Activated CD4-positive, alpha-beta T cell treated with anti-CD3 and anti-CD28 coated beads, Interleukin-2, amount 10 ng/mL, durations not matched to agents 24 days and 14 days (primary cell): ENCODE measurements at places on chromosomes 5 and 9.

DNA sequence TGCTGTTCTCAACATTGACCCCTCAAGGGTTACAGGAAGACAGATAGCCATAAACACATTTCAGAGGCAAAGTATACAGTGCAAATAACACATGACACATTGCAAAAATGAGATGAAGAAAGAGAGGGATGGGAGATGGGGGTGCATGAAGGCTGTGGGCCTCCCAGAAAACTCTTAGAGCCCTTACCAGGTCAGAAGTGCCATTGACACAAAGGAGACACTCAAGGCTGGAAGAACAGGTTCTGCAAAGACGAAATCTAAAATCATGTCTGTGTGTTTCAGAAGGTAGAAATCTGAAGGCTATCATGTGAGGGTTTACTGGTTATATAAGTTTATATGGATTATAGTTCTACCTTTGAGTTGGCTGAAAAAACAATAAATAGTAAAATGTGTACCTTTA lies 318.8 kb downstream of the BNC2 start:
- no peaks in the 10 kb centered on the region for H3K36me3 ChIP-seq
- no peak overlapping the region for H3K27ac ChIP-seq
- no peaks in the 10 kb centered on the region for H3K27me3 ChIP-seq
- no peak for DNase-seq
- no peak overlapping the region for H3K4me3 ChIP-seq
- no peaks in the 10 kb centered on the region for H3K4me1 ChIP-seq

GRCh38 chr5:132473668-132474067 lies 16.9 kb downstream of the IRF1 start:
- peak overlapping the region; percentile 91 for H3K27ac ChIP-seq
- no peaks in the 10 kb centered on the region for H3K27me3 ChIP-seq
- peaks cover 64% of the 10 kb centered on the region for H3K4me1 ChIP-seq
- peak; percentile 72 for DNase-seq
- H3K4me3 ChIP-seq, result no peak overlapping the region

- no peaks in the 10 kb centered on the region for H3K36me3 ChIP-seq
- peaks cover 8% of the 10 kb centered on the region for H3K4me1 ChIP-seq
- DNase-seq, result no peak
- H3K27ac ChIP-seq, result no peak overlapping the region
- no peaks in the 10 kb centered on the region for H3K27me3 ChIP-seq
Observed at GRCh38 chr9:121220996-121221663, 19.5 kb upstream of the RAB14 start.

DNA sequence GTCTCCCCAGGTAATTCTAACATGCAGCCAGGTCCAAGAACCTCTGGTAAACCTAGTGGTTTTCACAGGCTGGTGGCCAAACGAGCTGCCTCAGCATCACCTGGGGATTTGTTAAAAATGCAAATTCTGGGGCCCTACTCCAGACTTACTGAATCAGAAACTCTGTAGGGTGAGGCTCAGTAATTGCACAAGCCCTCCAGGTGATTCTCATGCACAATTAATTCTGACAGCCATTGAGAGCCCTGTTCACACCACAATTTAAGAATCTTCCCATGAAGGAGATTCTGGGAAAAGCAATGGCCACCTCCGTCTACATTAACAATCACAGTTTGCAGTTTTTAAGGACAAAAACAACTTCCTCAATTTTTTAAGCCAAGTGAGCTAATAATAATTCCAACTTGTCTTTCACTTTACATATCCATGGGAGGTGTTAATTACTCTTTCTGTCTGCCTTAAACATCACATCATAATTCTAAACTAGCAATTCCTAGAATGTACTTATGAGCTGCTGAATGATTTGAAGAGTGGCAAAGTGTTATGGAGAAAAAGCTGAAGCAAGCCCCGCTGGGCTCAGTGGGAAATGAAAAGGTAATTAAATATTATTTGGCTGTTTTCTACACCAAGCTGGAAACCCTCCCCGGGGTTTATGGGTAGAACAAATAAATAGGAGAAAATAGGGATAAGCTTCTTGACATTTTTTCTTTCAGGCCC lies 70.0 kb downstream of the GLDC start:
- H3K27me3 ChIP-seq, result peaks cover 35% of the 10 kb centered on the region
- H3K27ac ChIP-seq, result no peak overlapping the region
- H3K36me3 ChIP-seq, result no peaks in the 10 kb centered on the region
- H3K4me1 ChIP-seq, result no peaks in the 10 kb centered on the region
- DNase-seq, result no peak
